ENCODE measurements at places on chromosomes 7 and 10.

- no peak for DNase-seq
These were observed 851.9 kb upstream of the GHITM start for GRCh38 chr10:83287374-83287773.

GRCh38 chr10:110075686-110076085, 67.9 kb downstream of the ADD3 start:
- peak; percentile 37 for DNase-seq

DNA sequence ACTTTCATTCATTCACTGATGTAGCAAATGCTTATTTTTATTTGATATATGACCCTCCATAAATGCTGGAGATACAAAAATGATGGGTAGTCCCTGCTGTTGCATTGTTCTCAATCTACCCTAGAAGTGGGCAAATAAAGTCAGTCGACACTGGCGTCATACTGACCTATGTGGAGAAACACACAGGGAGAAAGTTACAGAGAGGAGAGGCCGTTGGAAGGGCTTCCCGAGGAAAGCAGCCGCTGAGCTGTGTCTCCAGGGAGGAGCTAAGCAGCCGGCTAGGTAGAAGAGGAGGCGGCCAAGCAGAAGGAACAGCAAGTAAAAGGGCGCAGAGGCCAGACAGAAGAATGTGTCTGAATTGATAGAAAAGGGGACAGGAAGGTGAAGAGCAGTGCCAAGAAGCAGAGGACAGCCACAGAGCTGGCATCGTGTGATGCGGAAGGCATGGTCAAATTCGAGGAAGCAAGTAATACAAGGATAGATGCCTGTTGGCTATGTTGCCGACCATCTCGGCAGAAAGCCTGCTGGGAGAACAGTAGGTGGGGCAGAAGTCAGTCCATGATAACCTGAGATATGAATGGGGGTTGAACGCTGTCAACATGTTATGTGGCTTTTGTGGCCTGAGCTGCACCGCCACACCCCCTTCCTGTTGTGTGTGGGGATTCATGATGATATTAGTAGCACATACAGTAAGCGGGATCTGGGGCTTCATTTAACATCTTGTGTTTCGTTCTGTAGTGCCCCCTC, 25.9 kb downstream of the ST8SIA6 start:
- DNase-seq = no peak

DNA sequence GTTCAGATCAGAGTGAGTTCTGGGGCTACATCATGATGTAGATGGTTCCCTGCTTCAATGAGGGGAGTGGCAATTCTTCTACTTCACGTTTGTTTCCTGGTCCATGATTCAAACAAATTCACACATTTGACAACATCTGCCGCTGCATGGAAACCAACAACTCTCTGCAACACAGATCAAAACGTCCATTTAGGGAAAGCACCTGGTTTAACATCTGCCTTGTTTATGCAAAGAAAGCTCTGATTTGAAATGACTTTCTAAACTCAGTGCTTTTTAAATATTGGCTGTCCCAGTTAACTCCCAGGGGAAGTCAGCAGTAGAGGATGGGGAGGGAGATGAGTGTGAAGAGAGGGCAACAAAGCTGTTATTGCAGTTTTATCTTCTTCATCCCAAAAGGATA, 93.8 kb downstream of the GAD2 start:
- DNase-seq = no peak

DNA sequence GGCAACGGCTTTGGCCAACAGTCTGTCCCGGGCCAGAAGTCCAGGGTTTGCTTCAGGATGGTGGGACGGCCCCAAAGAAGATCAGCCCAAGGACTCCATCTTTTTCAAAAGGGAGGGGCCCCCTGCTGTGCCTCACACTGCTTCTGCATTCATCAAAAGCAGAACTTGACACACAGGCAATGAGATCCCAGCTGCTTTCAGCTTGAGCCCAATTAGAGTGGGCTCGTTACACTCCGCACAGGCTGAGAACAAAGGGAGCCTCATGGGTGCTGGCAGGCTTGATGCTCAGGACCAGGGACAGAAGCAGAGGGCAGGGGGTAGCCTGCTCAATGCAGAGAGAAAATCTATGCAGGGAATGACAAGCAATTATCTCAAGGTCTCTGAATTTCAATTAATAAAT, 45.5 kb downstream of the VOPP1 start:
- no peak for DNase-seq

- DNase-seq = no peak
These were observed 56.8 kb upstream of the CD36 start for GRCh38 chr7:80581486-80582260.

- no peak for DNase-seq
These were observed 19.7 kb downstream of the CALML5 start for GRCh38 chr10:5479481-5480161.

GRCh38 chr7:97845622-97846203, 26.5 kb downstream of the ASNS start:
- DNase-seq = peak; percentile 55

DNA sequence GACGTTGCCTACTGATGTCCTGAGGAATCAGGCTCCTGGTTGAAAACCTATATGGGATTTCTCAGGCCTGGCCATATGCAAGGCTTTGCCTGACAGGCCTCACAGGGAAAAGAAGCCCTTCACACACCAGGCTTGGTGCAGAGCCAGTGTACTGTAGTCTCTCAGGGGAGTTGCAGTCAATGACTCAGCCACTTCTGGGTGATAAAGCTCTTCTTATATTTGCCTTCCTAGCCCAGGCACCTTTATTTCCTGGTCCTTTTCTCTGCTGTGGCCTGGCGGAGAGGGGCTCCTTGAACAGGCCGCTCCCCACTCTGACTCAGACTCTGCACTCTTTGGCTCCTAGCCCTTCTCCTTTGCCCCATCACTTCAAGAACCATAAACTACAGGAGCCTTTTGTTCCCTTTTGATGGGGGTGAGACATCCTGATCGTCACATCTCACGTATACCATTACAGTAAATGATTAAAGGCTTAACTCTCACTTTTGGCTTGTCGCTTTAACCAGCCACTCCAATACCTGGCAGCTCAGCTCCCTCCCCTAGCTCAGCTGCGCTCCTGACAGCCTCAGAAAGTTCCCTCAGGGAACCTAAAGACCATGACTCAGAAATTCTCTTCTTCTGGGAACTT, 33.5 kb downstream of the DPY19L1 start:
- peak; percentile 69 for DNase-seq

GRCh38 chr10:100899171-100899570, 13.6 kb upstream of the SLF2 start:
- no peak for DNase-seq

DNA sequence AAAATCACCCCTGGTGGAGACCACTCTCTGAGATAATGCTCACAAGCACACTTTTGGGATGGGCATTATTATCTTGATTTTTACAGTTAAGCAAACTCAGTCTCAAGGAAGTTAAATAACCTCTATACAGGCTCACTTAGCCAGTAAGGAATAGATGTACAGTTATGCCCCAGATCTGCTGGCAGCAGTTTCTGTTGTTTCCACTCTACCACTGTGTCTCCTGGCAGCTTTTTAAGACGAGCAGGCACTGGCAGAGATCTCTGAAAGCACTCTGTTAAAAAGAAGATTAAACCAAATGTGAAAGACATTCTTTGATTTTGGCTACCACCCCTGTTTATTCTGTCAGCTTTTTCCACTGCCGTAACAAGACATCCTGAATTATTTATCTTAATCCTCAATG, 73.2 kb downstream of the SRI start:
- DNase-seq = no peak

DNA sequence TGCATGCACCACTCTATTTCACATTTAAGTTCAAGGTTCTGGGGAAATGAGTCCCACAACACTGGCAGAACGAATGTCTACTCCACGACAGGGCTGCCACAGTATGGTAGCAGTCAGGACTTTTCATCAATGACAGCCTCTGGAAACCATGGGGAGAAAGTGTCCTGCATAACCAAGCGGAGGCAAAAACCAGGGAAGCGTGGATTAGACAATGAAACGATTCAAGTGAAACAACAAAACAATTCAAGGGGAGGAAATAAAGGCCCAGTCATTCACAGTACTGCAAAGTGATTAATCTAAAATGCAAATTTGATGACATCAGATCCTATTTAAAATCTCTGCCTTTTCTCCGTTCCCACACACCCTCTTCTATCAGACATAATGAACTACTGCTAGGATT, 168.2 kb downstream of the DPY19L1 start:
- no peak for DNase-seq

GRCh38 chr7:151810441-151811232, 66.3 kb downstream of the PRKAG2 start:
- no peak for DNase-seq

GRCh38 chr10:62666275-62666674, 138.2 kb upstream of the ADO start:
- no peak for DNase-seq

GRCh38 chr10:113820507-113820906, 33.4 kb downstream of the DCLRE1A start:
- DNase-seq = peak; percentile 8

DNA sequence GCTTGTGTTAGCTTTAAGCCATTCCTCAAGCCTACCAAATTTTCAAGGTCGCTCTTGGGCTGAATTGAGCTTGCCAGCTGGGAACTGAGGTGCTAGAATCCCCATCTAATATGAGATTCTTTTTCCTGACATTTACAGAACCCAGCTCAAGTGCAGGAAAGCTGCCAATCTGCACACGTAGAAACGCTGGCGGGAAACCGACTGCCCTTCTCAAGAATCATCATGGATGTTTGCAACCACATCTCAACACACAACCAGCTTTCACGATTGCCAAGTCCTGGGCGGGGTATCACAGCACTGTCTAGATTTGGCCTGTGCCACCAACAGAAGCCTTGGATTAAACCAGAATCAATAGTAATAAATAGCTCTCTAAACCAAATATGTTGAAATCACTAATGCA, 203.7 kb downstream of the DIP2C start:
- DNase-seq = no peak

DNA sequence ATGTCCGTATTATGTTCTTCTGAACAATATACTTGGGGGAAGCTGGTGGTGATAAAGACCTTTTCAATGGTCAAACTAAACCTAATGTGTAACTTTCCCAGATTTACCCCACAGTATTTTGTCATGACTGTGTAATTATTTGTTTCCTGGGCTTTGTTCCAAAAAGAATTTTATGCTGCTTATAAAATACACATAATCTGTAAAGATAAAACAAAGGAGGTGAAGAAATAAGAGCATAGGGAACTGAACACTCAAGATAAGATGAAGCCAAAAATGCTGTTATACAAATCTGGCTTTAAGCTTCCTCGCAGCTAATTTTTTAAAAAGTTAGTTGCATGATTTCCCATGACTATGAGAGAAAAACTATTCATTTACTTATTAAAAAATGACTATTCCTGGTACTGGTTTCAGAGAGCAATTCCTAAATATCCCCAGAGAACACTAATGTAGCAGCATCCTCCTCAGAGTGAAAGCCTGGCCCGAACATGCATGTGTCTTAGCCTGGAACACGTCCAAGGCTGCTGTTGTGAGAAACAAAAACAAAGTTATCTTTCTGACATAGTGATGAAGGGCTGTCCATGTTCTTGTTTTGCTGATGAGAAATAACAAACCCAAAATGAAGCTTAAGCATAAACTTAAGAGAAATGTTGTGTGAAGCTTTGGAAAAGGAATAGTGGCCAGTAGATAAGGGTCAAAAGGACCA, 33.9 kb downstream of the MALSU1 start:
- DNase-seq = peak; percentile 69

DNA sequence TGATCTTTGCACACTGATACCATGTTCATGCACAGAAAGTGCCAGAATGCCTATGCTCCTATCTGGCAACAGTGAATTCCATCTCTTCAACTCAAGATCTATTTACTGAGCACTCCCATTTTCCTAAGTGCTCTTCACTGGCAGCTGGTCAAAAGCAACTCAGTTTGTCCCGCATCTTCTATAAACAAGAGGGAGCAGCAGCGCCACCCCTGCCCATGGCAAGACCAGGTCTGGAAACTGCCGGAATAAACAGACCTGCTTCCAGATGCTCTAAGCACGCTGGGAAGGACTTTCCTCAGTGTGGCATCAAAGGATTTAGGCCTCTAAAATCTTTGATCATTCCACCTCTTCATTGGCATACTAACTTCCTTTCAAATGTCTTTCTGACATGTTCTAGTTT, 104.4 kb upstream of the MACROH2A2 start:
- DNase-seq = no peak

- DNase-seq = no peak
These were observed 199.3 kb upstream of the CDCA7L start for GRCh38 chr7:22144950-22145349.

- peak; percentile 23 for DNase-seq
These were observed 6.5 kb upstream of the SNX10 start for GRCh38 chr7:26284995-26285632.

GRCh38 chr10:98664329-98665042, 217.8 kb upstream of the HPS1 start:
- peak; percentile 53 for DNase-seq

GRCh38 chr10:34780818-34781380, 34.2 kb downstream of the PARD3 start:
- DNase-seq = peak; percentile 66

Measured in dermis blood vessel endothelial cell (primary cell).